Esophagus muscularis mucosa (tissue), 4 donors: ENCODE measurements at places on chromosomes 12 and 14. TPM values are rescaled to one million over a fixed set of nuclear protein-coding genes. Genes with fewer than 3 reads are reported as not detected.

GRCh38 chr12:110943373-110943772, 23.0 kb upstream of the MYL2 start:
- DNase-seq = no peak

GRCh38 chr14:24399999-24400718, 1.4 kb downstream of the NYNRIN start:
- no peak for DNase-seq

DNA sequence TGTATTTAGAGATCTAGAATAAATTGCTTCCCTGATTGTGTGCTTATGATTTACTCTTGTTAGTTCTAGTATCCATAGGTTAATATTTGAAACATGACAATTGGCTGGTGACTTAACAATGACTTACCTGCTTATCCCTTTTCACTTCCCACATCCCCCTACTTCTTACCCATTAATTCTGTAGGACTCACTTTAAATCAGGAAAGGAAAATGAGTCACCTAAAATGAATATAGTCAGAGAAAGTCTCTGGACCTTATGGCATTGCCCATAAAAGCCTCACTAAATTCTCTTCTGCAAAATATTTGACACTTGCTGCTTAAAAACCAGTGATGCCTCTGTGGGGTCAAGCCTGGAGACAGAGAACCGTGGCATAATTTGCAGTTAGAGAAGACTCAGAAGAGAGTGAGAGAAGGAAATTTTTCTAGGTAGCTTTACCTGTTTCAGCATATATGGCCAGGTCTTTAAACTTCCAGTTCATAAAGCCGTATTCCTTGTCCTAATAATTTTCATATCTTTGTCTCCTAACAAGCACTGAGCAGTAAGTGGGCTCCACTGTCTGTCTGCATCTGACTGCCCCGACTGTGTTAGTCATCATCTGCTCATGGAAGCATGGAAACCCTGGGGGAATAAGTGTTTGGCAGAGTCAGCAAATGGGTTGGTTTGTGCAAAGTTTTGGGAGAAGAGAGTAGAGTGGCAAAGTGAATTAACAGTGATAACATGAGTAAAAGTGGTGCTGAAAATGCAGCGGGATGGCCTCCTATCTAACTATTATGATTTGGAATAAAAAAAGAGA, 294.4 kb downstream of the AKAP6 start:
- DNase-seq = no peak

DNA sequence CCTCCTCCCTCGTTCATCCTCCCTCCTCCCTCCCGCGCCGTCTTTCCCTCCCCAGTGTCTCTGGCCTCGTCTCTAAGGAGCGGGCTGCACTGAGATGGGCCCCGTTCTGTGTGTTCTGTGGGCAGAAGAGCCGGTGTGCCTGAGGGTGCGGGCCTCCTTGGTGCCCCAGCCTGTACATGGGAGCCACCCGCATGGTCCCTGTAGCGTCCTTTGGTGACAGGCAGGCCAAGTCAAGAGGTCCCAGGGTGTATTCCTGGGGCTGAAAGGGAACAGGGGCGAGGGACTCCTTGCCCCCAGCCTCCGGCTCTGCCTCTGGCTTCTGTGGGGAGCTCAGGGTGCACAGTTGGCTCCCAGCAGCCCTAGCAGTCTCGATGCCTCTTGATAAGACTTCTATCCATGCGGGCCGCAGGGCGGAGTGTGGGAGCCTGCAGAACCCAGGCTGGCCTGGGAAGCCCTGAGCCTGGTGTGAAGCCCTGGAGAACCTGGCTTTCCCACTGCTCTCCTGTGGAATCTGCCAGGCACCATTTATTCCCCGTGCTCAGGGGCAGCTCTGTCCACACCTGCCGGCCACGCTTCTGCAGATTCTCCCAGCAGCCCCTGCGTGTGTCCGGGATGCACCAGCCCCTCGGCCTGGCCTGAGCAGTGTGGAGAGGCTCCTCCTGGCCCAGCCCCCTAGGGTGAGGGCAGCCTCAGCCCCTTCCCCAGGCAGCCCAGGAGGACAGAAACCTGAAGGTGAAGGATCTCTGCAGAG, 181.3 kb downstream of the KIF26A start:
- DNase-seq = no peak

DNA sequence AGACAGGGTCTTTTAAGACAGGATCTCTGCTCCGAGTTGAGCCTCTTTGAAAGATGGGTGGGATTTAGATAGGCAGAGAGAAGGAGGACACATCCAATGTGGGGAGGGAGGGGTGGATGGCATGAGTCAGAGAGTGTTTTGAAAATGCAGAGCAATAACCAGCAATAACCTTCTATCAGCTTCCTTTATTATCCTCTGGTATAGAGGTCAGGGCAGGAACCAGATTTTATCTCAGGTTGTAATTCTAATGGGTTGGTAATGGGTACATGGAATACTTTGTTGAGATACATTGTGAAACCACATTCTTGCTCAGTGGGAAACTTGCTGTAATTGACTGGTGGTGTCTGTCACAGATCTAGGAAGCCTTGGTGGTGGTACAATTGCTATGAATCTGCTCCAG, 37.6 kb upstream of the CCDC63 start:
- DNase-seq = no peak

DNA sequence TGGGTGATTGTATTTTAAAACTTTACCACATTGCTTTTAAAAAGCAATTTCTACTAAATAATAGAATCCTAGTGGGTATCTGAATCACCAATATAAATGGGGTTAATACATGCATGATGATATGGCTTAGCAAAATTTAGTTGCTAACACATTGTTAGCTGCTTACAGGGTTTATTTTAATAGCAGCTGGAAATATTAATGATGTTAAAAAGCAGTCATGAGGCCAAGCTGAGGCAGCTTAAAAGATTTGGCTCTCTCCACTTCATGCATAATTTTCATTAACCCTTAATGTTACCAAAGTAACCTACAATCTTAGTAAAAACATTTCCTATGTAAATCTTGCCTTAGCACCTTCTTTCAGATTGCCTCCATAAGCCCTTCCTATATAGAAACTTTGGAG, 49.2 kb upstream of the CNOT2 start:
- DNase-seq = no peak

DNA sequence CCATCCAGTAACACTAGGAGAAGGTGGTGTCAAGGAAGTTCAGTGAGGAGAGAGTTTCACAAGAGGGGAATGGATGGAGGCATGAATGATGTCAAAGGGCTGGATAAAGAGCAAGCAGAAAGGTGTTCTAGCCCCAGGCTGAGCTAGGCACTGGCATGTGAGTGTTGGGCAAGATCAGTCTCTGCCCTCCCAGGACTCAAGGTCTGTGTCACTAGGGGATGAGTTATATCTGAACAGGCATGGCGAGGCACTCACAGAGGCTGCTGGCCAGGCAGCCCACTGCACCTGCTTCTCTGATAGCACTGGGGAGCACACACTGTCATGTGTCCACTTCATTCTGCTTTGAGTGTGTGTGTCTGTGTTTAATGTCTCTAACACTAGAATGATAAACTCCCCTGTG, 903.8 kb downstream of the BCL11B start:
- DNase-seq = peak; percentile 91

DNA sequence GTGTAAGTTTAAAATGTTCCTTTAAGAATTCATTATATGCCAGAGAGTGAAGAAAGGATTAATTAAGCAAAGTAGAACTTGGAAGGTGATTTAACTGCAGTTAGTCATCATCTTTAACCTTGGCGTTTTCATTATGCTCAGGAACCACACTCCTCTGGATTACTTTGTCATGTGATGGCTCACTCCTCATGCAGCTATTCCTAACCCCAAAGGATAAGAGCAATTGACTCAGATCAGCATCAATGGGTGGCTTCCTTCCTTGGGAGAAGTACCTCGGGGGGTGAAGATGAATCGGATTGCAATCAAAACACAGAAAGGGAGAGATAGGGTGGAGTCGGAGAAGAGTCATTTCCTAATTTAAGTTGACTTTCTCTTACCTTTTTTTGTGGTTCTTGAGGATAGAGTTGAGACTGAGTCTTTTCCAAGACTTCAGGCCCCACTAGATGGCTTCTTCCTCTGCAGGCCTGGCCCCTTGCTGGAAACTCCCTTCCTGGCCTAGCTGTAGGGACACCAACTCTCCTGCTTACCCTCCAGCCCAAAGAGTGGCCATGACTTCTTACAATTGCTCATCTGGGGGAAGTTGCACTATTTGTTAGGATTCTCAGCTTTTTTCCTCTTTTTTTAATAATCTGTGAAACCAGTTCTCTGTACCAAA, 238.6 kb upstream of the DDHD1 start:
- DNase-seq = no peak

- no peak for DNase-seq
These were observed 826 bp upstream of the CACNA1C start for GRCh38 chr12:2051700-2052621.

DNA sequence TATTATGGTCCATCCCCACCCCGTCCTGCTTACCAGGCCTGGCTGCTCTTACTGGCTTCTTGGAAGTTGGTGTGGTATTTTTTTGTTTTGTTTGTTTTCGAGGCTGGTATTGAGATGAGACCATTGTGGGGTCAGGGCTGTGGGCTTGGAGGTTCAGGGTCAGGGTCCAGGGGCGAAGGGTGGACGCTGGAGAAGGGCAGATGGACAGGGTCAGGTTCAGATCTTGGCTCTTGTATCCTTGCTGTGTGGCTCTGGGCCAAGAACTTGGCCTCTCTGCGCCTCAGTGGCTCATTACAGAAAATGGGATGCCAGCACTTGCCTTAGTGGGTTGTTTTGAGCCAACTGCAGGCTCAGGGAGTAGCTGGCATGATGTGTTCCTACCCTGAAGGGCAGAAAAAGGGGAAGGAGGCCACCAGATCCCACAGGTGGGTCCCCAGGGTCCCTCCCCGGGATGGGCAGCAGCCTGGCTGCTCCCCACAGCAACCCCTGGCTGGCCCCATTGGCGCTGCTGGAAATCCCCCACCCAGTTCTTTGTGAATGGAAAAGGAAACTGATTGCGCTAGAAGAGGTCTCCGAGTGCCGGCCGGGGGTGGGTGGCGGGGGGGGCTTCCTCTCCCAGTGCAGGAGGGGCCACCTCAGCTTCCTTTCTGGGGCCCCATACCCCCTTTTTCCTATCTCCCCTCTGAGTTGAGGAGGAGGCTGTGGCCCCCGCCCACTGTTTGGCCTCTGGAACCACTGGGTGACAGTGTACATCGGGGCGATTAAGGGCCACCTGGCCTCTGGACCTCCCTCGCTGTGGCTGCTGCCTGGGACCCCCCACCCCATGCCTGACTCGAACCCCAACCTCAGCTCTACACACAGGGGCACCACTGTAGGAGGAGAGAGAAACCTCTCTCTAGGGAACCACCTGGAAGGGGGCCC, 25.0 kb downstream of the SH2B3 start:
- DNase-seq = no peak

- no peak for DNase-seq
These were observed 44.1 kb upstream of the CHST11 start for GRCh38 chr12:104412681-104413080.

- DNase-seq = no peak
These were observed 35.1 kb upstream of the LTBP2 start for GRCh38 chr14:74647061-74647677.

GRCh38 chr14:99672506-99673304, 11.4 kb upstream of the CYP46A1 start:
- no peak for DNase-seq

- no peak for DNase-seq
These were observed 214.9 kb downstream of the ZFP36L1 start for GRCh38 chr14:68577802-68578541.

DNA sequence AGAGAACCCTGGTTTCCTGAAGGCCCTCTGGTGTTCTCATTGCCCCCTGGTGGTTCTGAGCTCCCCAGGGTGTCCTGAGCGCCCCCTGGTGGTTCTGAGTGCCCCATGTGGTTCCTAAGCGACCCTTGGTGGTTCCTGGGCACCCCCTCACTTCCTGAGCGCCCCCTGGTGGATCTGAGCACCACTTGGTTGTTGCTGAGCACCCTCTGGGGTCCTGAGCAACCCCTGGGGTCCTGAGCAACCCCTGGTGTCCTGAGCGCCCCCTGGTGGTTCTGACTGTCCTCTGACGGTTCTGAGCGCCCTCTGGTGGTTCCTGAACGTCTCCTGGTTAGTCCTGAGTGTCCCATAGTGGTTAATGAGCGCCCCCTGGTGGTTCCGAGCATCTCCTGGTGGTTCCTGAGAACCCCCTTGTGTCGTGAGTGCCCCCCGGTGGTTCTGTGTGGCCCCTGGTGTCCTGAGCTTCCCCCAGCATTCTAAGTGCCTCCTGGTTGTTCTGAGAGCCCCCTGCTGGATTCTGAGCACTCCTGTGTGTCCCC, 568.3 kb downstream of the TMEM121 start:
- no peak for DNase-seq

Gene HOXC6
- total RNA-seq = 0.23 TPM

Gene RD3L
- total RNA-seq = not detected

Gene SIX6
- not detected for total RNA-seq

Gene LLPH
- total RNA-seq = 7.1 TPM

Gene HOXC10
- not detected for total RNA-seq

Gene AVPR1A
- total RNA-seq = 12.9 TPM

Gene INHBE
- total RNA-seq = not detected
